Activated CD4-positive, alpha-beta memory T cell treated with anti-CD3 and anti-CD28 coated beads for 36 hours (primary cell): ENCODE measurements at places on chromosomes 2 and 18. TPM values are rescaled to one million over a fixed set of nuclear protein-coding genes. Genes with fewer than 3 reads are reported as not detected.

- peak; percentile 9 for DNase-seq
- H3K27ac ChIP-seq: no peak overlapping the region
- H3K27me3 ChIP-seq: peaks cover 8% of the 10 kb centered on the region
- H3K4me3 ChIP-seq: no peak overlapping the region
- peaks cover 3% of the 10 kb centered on the region for H3K4me1 ChIP-seq
Observed at GRCh38 chr18:34909637-34910364, 131.4 kb upstream of the MAPRE2 start.

DNA sequence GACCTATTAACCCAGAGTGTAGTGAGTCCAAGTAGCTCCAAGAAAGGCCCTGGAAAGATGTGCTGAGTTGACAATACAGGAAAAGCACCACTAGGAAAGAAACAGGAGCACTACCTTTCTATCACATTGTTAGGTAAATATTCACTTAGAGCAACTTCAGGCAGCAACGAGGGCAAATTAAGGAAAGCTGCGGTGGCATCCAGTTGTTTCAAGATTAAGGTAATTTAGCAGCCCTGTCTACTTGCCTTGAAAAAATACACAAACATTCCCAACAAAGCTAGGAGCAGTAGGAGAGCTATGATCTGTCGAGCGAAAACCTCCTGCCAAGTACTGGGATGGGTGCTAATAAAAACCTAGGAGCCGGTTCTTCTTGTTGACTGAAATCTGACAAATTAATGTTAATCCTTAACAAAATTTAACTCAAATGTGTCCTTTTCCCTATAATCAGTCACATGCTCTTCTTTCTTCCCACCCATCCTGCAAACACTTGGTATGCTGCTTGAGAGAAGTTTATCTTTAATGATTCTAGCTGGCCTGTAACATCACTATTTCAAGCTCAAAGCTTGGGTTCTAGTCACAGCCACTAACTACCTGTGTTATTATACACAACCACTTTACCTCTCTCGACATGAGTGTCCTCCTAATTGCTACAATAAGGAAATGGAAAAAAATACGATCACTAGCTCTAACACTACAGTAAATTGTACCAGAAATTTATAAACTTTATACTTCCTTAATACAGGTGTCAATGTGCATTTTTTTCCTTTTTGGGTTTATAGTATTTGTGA is 2.0 kb downstream of the ACAA2 start:
- H3K4me1 ChIP-seq: peaks cover 30% of the 10 kb centered on the region
- H3K36me3 ChIP-seq: peaks cover 22% of the 10 kb centered on the region
- no peak overlapping the region for H3K27ac ChIP-seq
- no peaks in the 10 kb centered on the region for H3K27me3 ChIP-seq

DNA sequence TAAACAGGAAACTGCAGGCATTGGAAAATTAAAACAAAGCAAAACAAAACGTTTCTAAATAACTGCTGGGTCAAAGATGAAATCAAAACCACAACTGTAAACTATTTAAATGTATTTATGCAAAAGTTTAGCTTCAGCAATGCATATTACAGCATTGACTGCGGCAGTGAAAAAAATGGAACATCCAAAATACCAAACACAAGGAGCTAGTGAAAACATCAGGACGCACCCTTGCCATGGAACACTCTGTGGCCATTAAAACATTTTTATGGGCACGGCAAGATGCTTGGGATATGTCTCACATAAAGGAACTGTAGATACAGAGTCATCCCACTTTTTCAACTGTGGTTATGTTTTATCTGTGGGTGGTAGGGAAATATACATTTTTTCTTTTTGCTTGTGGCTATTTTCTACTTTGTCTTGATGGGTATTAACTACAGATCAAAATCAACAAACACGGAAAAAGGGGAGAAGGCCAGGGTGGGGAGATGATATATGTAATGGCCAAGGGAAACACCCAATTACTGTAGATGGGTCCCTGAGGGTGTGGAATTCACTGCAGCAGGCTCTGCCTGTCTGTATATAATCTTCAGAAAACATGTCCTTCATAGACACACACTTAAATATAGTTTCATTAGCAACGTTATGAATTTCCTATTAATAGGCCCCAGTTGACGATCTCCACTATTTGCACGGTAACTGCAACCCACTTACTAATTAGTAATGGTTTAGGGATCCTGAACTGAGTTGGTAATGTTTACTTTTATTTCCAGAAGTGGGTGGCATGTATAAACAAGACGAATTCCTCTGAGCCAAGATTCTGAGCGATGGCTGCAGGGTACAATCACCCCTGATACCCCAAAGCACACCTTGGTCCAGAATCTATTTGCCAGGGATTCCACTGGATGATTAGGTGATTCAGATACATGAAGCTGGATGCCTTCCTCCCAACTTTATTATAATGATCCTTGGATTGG is 110.5 kb downstream of the ACKR3 start:
- H3K27ac ChIP-seq: no peak overlapping the region
- H3K4me3 ChIP-seq: no peak overlapping the region
- H3K4me1 ChIP-seq: no peaks in the 10 kb centered on the region
- DNase-seq: no peak
- peaks cover 9% of the 10 kb centered on the region for H3K27me3 ChIP-seq

DNA sequence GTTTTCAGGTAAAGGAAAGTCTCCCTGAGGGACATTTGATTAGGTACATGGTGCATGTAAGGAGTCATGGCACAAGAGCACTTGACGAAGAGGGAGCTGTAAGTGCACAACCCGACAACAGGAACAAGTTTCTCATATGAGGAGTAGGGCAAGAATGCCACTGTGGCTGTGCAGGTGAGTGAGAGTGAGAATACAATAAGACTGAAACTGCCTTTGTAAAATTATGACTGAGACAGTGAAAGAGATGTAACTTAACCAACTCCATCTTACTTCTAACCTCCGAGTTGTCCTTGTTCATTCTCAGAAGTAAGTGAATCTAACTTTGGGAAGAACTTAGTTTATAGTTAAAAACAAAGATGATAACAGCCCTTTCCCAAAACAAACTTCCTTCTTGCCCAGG is 1025.8 kb upstream of the CNTNAP5 start:
- H3K4me1 ChIP-seq: no peaks in the 10 kb centered on the region
- no peaks in the 10 kb centered on the region for H3K27me3 ChIP-seq
- DNase-seq: no peak
- no peak overlapping the region for H3K27ac ChIP-seq
- H3K36me3 ChIP-seq: no peaks in the 10 kb centered on the region

DNA sequence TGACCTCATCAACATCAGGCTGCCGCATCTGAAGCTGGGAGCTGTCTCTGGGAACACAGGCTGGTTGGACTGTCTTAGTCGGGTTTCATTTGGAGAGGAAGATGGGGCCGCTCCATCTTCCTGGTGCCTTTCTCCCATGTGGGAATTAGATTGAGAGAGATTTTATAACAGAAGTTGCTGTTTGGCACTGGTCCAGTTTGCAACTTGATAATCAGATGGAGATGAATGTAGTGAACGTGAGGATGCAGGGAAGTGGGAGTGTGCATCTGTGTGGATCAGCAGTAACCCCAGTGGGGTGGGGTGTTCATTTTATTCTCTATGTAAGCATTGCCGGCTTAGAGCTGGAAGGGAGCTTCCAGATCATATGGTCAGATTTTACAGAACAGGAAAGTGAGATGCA is 250.9 kb downstream of the DCDC2C start:
- H3K27ac ChIP-seq: no peak overlapping the region
- H3K4me1 ChIP-seq: no peaks in the 10 kb centered on the region
- DNase-seq: no peak
- no peaks in the 10 kb centered on the region for H3K27me3 ChIP-seq
- no peaks in the 10 kb centered on the region for H3K36me3 ChIP-seq

GRCh38 chr2:120881981-120882788 is 146.5 kb downstream of the GLI2 start:
- no peak for DNase-seq
- no peak overlapping the region for H3K4me3 ChIP-seq
- no peaks in the 10 kb centered on the region for H3K36me3 ChIP-seq
- H3K27ac ChIP-seq: no peak overlapping the region

GRCh38 chr18:22355598-22355997 is 62.1 kb downstream of the CTAGE1 start:
- H3K4me1 ChIP-seq: no peaks in the 10 kb centered on the region
- H3K27me3 ChIP-seq: no peaks in the 10 kb centered on the region
- no peak overlapping the region for H3K4me3 ChIP-seq
- no peak for DNase-seq
- H3K27ac ChIP-seq: no peak overlapping the region
- H3K36me3 ChIP-seq: no peaks in the 10 kb centered on the region

GRCh38 chr2:1771626-1772280 is 27.4 kb upstream of the PXDN start:
- H3K27me3 ChIP-seq: peaks cover 3% of the 10 kb centered on the region
- no peak overlapping the region for H3K27ac ChIP-seq
- no peaks in the 10 kb centered on the region for H3K4me1 ChIP-seq

GRCh38 chr18:13909141-13909940 is 6.0 kb downstream of the MC2R start:
- no peak for DNase-seq
- no peak overlapping the region for H3K4me3 ChIP-seq
- no peaks in the 10 kb centered on the region for H3K27me3 ChIP-seq
- H3K27ac ChIP-seq: no peak overlapping the region

DNA sequence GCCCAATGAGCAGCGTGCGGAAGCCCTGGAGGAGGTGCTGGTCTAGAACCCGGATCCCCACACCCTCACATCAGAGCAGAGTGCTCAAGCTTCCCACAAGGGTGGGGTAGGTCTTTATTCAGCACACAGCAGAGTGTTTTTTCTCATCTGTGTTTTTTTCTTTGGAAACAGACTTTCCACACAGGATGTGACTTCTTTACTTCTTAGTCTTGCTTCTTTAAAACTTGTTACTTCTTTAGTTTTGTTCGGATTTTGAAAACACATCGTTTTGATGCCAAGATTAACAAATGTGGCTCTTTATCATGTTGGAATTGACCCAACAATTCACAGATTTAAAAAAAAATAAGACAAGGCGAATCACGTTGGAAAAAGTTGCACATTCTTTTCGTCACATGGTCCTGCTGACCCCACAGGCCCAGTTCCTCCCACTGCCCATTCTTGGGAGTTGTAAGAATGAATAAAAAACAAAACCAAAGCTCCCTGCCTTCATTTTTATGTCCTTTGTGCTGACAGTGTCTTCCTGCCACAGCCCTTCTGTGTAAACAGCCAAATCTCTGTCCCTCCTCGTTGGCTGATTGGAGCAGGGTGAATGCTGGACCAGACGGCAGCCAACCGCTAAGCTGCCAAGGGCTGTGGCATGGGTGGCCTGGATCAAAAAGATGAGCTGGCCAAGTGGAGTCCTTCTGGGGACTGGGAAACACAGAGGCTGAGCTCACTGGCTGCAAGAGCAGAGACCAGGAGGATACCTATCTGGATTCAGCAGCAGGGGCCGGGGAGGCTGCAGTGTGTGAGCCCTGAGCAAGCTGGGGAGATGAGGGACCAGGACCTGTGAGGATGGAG is 81.6 kb downstream of the TWIST2 start:
- no peak for DNase-seq
- no peak overlapping the region for H3K4me3 ChIP-seq
- H3K36me3 ChIP-seq: no peaks in the 10 kb centered on the region

DNA sequence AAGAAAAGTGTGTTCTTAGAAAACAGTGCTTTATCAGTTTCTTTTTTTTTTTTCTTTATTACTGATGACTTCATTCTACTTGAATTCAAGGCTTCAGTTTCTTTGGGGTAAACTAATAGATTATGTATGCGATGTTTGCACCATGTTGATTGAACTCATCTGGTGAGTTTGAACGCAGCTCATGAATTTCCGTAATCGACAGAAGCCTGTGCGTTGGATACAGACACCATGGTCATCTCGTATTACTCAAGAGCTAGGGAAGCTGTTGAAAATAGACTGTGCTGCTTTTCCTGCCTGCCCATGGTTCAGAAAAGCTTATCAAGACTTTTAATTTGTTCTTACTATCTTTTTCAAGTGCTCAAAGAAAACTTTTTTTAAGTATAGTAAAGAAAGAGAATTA is 185.5 kb upstream of the NRP2 start:
- no peak overlapping the region for H3K4me3 ChIP-seq
- no peaks in the 10 kb centered on the region for H3K4me1 ChIP-seq
- H3K27me3 ChIP-seq: no peaks in the 10 kb centered on the region
- no peak overlapping the region for H3K27ac ChIP-seq
- DNase-seq: no peak

GRCh38 chr2:138771534-138771933 is 8.7 kb downstream of the NXPH2 start:
- DNase-seq: no peak
- peaks cover 2% of the 10 kb centered on the region for H3K27me3 ChIP-seq
- no peak overlapping the region for H3K4me3 ChIP-seq
- no peak overlapping the region for H3K27ac ChIP-seq

DNA sequence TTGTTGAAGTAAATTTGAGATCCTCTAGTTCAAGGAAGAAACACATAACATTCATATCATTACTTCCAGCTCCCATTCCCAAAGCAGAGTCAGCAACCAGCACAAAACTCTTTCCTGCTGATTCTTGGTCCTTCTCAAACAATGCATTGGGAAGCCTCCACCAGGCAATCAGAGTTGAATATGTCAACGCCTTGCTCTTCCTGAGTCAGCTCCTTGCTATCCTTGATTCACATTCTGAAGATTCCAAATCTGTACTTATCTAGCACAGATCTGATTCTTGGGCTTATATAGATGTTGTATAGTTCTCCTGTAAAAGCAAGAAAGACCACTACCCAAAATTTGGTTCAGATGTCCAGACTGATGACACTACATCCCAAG is 29.6 kb downstream of the CFAP210 start:
- H3K36me3 ChIP-seq: no peaks in the 10 kb centered on the region
- peaks cover 2% of the 10 kb centered on the region for H3K27me3 ChIP-seq
- no peak overlapping the region for H3K4me3 ChIP-seq
- no peak overlapping the region for H3K27ac ChIP-seq
- no peak for DNase-seq

GRCh38 chr2:127525691-127526131 is 578 bp downstream of the IWS1 start:
- H3K4me1 ChIP-seq: peaks cover 35% of the 10 kb centered on the region
- peaks cover 20% of the 10 kb centered on the region for H3K36me3 ChIP-seq
- peak; percentile 39 for DNase-seq
- H3K27me3 ChIP-seq: no peaks in the 10 kb centered on the region

- H3K27me3 ChIP-seq: no peaks in the 10 kb centered on the region
- peaks cover 9% of the 10 kb centered on the region for H3K4me1 ChIP-seq
- H3K36me3 ChIP-seq: no peaks in the 10 kb centered on the region
Observed at GRCh38 chr2:126774290-126774689, 118.3 kb downstream of the GYPC start.

GRCh38 chr18:55265984-55266383 is 306.7 kb upstream of the CCDC68 start:
- no peaks in the 10 kb centered on the region for H3K4me1 ChIP-seq
- no peak overlapping the region for H3K4me3 ChIP-seq
- DNase-seq: no peak
- H3K27ac ChIP-seq: no peak overlapping the region
- no peaks in the 10 kb centered on the region for H3K36me3 ChIP-seq

DNA sequence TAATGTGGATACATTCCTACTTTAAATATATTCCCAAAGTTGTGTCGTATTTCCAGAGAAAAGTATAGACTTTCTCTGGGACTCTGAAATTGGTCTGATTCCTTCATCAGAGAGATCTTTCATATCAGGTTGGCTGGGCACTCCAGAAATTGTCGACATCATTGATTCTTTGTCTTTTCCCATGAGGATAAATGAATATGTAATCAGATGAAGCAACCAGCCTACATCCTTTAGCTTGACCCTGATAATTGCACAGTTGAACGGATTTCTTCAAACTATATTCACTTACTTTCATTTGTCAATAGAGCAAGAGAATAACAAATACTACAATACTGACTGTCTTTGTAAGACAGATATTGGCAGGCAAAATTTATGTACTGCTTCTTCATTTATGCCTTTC is 680.2 kb upstream of the LRRTM4 start:
- no peak overlapping the region for H3K27ac ChIP-seq
- H3K27me3 ChIP-seq: no peaks in the 10 kb centered on the region
- no peaks in the 10 kb centered on the region for H3K36me3 ChIP-seq
- H3K4me1 ChIP-seq: no peaks in the 10 kb centered on the region
- DNase-seq: no peak

Gene OTOS
- total RNA-seq: not detected
